ENCODE measurements at places on chromosomes 2 and 18.

GRCh38 chr2:57943315-57943714 lies 103.3 kb upstream of the VRK2 start:
- DNase-seq = no peak

DNA sequence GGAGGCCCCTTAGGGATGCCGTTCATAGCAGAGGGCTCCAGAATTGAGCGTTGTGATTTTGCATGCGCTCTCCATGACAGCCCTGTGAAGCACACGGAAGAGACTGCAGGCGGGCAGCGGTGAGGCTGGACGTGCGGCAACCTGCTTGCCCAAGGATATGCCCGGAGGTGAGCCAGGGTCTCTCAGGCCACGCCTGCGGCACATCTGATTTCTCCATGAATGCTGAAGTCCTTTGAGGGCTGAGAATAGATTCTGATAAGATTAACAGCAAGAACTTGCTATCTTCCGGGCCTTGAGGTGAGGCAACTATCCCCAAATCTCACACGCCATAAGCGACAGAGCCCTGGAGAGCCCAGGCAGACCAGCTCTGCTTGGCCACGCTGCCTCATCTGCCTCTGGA lies 55.6 kb upstream of the LAMA1 start:
- DNase-seq = no peak

GRCh38 chr2:133609664-133610063 lies 41.4 kb upstream of the NCKAP5 start:
- DNase-seq = no peak

DNA sequence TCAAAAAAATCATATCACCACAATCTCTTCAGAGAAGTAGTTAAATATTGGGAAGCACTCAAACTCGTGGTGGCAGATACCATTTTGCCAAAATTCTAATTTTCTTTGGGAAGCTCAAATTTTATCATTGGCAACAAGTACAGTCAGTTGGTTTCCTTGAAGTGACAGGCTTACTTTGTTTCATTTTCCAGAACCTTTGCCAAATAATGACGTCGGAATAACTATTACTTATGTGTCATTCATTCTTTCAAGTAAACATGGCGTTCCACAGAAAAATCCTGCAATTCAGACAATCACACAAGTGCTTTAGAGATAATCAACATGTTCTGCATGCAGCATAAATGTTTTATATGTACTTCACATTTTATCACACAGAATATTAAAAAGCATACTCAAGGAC lies 5.4 kb downstream of the TTLL4 start:
- DNase-seq = no peak

- no peak for DNase-seq
Observed at GRCh38 chr2:204480676-204481075, 64.6 kb upstream of the PARD3B start.

- peak; percentile 95 for DNase-seq
Observed at GRCh38 chr2:37672104-37672869, 845 bp upstream of the CDC42EP3 start.

GRCh38 chr2:132915812-132916549 lies 246.0 kb upstream of the LYPD1 start:
- DNase-seq = peak; percentile 22

- DNase-seq = no peak
Observed at GRCh38 chr2:84317135-84317534, 141.9 kb downstream of the SUCLG1 start.

DNA sequence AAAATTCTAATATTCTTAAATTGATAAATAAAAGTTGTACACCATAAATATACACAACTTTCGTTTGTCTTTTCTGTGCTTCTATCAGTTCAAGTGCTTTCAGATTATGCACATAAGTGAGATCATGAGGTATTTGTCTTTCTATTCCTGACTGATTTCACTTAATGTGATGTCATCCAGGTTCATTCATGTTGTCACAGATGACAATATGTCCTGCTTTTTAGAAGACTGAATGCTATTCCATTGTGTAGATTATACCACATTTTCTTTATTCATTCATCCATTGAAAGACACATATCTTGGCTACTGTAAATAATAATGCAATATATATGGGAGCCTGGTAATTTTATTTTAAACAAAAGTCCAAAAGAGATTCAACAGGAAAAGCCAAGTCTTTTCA lies 190.1 kb upstream of the ERBB4 start:
- DNase-seq = no peak

GRCh38 chr2:239552213-239552926 lies 151.6 kb upstream of the HDAC4 start:
- DNase-seq = no peak

- peak; percentile 42 for DNase-seq
Observed at GRCh38 chr2:130341562-130342019, 1.1 kb upstream of the IMP4 start.

DNA sequence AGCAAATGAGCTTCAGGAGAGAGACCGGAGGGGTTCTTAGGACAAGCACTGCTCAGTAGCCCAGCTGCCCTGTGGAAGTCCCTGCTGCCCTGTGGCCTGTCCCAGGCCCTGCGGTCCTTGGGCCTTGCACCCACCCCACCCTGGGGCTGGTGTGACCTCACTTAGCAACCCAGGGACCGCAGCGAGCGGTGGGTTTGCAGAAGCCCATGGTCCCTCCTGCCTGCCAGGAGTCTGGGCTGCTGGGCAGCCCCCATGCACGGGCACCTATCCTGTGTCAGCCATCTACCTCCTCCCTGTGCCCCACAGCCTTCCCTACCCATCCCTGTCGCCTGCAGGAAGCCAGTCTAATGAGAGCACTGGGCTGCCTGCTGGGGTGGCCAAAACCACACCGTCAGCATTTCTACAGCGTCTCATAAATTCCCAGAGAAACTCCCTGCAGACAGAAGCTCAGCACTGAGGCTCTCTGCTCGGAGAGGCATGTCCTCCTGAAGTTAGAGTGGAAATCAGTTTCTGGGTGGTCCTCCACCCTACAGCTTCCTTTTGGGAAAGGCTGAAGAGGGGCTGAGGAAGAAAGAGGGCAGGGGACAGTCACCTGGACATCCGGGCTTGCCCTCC lies 231.1 kb upstream of the HS6ST1 start:
- no peak for DNase-seq

DNA sequence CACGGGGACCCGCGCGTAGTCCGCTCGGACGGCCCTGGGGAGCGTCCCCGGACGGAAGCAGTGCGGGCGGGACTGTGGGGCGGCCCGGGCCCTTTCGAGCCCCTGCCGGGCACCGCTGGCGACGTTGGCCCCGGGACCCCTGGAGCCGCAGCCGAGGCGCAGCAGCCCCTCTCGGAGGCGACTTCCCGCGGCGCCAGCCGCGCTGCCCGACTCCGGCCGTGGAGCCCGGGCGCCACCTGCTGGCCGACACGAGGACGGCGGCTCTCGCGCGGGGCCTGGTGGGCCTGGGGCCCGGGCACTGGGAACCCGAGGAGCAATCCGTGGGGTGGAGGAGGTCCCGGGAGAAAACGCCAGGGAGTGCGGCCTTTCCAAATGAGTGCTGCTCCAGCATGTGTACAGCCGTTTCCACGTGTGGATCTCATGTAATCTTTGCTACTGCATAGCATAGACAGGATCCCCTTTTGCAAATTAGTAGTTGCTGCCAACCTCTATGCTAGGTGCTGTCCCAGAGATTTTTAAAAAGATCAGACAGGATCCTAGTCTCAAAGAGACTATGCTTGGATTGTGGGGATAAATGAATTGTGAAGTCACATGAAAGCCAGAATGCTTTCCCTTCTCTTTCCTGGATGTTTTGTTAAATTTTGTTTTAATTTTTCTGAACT lies 4.0 kb downstream of the ID2 start:
- peak; percentile 76 for DNase-seq

Measured in NCI-H82 (cell line).